ENCODE measurements at places on chromosomes 7 and 10.
A peak's percentile ranks its signal among the peaks of the same experiment; 100 is the strongest.

GRCh38 chr10:112768121-112768520 lies 181.9 kb upstream of the TCF7L2 start:
- no peak for DNase-seq

- peak; percentile 23 for DNase-seq
Measured at GRCh38 chr10:119608316-119609155, 11.8 kb upstream of the TIAL1 start.

GRCh38 chr10:76211691-76212090 lies 780.3 kb downstream of the LRMDA start:
- no peak for DNase-seq

- DNase-seq: no peak
Measured at GRCh38 chr10:124574456-124575070, 112.9 kb downstream of the LHPP start.

GRCh38 chr7:134737566-134738345 lies 41.7 kb upstream of the CALD1 start:
- DNase-seq: peak; percentile 69

GRCh38 chr7:4808026-4808425 lies 32.6 kb downstream of the AP5Z1 start:
- DNase-seq: no peak

DNA sequence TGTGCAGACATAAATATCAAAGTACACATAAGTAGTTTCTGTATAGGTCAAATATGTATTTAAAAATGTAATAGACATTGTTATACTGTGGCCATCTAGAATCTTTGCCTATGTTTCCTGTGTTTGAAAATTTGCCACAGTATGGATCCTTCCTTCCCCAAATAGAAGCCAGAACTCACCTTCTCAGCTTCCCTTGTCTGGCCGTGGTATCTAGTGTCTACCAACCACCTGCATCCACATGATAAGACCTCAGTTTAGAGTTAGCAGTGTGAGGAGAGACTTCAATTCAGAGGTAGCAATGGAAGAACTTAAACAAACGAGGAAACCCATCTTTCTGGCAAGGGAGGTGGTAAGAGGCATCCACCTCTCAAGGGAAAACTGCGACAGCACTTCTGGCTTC lies 4.9 kb downstream of the TRDMT1 start:
- no peak for DNase-seq

- no peak for DNase-seq
Measured at GRCh38 chr7:134197345-134197744, 70.2 kb downstream of the LRGUK start.

DNA sequence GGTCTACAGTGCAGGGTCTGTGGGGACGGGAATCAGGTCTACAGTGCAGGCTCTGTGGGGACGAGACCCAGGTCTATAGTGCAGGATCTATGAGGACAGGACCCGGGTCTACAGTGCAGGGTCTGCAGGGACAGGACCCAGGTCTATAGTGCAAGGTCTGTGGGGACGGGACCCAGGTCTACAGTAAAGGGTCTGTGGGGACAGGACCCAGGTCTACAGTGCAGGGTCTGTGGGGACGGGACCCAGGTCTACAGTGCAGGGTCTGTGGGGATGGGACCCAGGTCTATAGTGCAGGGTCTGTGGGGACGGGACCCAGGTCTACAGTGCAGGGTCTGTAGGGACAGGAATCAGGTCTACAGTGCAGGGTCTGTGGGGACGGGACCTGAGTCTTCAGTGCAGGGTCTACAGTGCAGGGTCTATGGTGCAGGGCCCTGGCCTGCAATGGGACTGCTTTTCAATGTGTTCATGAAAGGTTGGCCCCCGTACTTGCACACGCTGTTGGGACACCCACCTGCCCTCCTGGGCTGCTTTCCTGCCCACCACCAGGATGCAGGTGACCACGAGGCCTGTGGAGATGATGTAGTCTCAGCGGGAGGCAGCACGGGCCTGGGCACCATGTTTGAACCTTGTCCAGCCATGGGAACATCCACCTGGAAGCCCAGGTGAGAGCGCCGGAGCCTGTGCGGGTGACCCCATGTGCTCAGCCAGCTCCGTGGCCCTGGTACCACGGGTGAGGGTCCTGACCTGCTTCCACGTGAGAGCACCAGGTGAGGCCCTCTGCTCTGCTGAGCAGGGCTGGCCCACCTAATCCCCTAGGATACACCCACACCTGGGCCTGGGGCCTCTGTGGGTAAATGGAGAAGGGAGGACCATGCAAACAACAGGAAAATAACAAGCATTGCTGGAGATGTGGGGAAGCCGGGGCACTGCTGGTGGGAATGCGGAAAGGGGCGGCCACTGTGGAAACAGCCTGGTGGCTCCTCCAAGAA lies 91.4 kb upstream of the DIP2C start:
- DNase-seq: no peak

- DNase-seq: peak; percentile 96
Measured at GRCh38 chr10:79320820-79321493, 26.3 kb upstream of the PPIF start.

DNA sequence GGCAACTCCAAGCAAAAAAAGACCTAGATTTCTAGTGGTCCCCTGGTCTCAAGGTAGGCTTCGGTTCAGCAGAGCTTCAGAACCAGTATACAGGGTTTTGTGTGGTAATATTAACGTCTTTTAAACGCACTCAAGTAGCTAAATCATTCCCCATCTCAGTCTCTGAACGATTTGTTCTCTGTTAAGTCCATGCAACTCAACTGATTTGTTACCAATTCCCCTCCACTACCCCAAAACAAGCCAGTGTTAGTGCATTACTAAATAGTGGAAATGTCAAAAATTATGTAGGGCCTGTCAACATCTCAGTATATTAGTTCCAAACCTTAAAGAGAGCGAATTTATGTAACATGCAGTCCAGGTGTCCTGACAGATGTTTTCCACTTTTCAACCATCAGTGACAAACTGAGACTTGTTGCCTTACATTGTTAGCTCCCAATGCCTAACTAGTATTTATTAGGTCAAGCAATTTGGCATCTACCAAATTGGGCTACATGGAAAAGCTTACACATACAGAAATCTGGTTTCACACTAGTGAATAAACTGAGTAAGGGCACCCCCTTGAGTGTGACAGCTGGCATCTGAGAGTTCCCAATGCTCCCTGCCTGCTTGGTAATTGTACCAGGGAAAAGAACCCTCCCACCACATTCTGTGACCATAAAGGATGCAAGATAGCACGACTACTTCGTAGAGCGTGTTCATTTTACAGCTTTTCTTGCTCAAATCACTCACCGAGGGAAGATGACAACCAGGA lies 12.2 kb downstream of the HNRNPA2B1 start:
- DNase-seq: no peak

- DNase-seq: no peak
Measured at GRCh38 chr10:110490640-110491039, 7.1 kb upstream of the DUSP5 start.

GRCh38 chr7:124155432-124156022 lies 122.7 kb upstream of the TMEM229A start:
- DNase-seq: no peak

GRCh38 chr10:24916365-24916764 lies 36.0 kb downstream of the PRTFDC1 start:
- DNase-seq: peak; percentile 60

GRCh38 chr10:81708929-81709328 lies 166.1 kb upstream of the NRG3 start:
- no peak for DNase-seq

GRCh38 chr7:155203882-155204691 lies 93.6 kb upstream of the INSIG1 start:
- DNase-seq: no peak

- DNase-seq: no peak
Measured at GRCh38 chr7:66522518-66522917, 106.2 kb upstream of the KCTD7 start.

GRCh38 chr7:139328375-139328774 lies 12.8 kb upstream of the FMC1 start:
- no peak for DNase-seq

DNA sequence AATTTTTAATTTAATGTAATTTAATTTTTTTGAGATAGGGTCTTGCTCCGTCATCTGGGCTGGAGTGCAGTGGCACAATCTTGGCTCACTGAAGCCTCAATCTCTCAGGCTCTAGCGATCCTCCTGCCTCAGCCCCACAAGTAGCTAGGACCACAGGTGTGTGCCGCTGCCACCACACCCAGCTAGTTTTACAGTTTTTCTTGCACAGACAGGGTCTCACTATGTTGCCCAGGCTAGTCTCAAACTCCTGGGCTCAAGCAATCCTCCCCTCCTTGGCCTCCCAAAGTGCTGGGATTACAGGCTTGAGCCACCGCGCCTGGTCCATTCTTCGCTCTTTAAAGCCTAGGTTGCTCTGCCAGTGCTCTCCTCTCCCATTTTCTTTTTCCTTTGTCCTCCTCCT lies 12.9 kb downstream of the CALML3 start:
- DNase-seq: no peak

- no peak for DNase-seq
Measured at GRCh38 chr10:46527241-46527811, 29.1 kb downstream of the GPRIN2 start.

DNA sequence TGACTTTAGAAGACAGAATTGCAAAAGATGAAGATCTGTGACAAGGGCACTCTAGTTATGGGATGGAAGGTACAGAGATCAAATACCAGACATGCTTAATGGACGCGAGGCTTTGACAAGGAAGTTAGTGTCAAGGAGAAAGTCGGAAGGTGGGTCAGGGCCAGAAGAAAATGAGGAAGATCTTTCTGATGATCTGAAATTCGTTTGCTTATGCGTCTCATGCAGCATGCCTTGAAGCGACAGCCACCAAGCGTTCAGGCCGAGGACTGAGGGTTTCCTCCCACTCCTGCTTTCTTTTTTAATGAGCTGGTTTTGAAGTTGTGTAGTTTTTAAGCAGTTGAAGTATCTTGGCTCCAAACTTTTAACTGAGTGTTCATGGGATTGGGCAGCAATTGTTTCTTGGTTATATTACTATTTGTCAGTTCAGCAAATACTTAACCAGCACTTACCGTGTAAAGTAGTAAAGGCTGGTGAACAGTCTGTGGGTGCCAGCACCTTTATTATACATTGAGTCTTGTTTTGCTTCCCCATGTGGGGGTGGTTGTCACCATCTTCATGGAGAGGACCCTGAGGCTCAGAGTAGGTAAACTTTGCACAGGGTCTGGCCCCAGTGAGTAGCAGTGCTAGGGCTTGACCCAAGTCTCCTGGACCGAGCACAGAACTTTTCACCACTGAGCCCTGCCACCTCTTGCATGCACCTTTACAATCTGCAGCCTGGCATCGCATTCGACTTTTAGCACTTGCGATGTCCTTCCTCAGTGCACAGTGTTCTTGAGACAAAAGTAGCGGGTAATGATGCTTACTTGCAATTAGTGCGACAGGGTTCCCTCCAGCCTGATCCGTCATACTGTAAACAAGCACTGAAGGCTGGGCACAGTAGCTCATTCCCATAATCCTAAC lies 14.3 kb upstream of the BHLHA15 start:
- DNase-seq: no peak

DNA sequence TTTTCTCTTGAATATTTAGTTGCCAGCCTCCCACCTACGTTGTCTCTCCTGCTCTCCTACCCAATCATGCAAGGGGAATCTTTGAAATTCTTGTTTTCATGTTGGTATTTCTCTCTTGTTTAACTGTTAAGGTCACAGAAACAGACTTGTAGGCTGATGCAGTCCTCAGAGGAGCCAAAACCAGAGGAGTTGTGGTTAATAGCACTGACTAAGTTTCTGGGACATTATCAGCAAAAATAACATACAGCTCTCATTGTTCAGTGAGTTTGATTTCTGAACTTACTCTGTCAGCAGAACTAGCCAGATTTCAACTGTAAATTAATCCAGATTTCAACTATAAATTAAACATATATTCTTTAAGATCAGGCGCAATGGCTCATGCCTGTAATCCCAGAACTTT lies 11.1 kb upstream of the CUL1 start:
- DNase-seq: no peak

DNA sequence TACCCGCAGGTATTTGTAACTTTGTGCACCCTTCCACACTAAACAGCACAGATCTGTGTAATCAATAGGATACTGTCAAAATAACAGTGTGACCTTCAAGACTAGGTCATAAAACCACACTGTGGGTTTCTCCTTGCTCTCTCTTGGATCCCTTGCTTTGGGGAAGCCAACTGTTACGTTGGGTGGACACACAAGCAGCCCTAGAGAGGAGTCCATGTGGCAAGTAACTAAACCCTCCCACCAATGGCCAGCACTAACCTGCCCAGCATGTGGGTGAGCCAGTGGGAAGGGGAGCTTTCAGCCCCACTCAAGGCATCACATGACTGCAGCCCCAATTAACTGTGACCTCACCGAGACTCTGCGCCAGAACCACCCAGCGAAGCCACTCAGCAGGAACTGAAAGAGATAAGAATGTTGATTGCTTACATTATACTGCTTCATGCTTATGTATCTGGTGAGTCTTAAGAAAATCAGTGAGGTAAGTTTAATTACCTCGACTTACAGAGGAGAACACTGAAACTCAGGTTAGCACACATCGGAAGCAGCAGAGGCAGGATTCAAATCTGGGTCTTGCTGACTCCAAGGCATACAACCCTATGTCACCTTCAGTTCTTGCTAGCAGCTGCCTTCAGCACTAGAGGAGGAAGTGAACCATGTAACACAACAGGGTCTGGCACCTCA lies 9.4 kb upstream of the ZC3HAV1 start:
- no peak for DNase-seq

GRCh38 chr10:78931321-78932053 lies 137.3 kb upstream of the ZMIZ1 start:
- DNase-seq: no peak

- DNase-seq: no peak
Measured at GRCh38 chr7:82445271-82445670, 1.7 kb upstream of the CACNA2D1 start.

DNA sequence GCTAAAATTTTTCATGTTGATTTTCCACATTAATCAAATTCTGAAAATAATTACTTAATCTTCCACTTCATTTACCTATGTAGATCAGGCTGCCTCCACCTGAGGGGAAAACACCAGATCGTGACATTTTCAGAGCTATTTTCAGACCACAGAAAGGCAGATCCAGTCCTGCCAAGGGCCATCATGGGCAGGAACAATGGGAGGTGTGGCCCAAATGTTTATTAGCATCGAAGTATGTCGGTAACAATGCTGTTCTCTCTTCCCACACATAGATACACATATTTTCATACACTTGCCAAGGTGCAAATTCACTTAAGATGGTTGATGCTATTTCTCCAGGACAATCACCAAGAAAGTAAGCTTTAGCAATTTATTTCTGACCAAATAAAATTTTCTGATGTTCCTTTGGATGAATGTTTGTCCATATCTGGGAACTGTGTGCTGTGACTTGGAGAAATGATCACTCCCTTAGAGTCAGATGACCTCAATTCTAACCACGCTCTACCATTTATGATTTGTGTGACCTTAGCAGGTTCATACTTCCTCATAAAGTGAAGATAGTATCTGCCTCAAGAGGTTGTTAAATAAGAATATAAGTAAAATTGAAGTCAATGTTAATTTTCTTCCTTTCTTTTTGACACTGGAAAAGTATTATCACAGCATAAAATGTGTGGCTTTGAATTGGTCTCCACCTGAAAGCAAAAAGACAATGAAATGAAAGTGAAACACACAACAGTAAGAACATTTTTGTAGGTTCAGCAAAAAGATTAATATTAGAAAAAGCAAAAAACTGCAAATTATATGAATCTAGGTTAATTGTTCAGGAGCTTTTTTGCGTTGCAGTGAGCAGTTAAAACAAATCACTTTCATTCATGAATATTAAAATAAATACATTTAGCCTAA lies 310.4 kb upstream of the PHF14 start:
- DNase-seq: no peak
